ENCODE measurements at places on chromosomes 1 and 21.

GRCh38 chr1:1926346-1926811 lies 7.3 kb upstream of the TMEM52 start:
- no peak for DNase-seq

DNA sequence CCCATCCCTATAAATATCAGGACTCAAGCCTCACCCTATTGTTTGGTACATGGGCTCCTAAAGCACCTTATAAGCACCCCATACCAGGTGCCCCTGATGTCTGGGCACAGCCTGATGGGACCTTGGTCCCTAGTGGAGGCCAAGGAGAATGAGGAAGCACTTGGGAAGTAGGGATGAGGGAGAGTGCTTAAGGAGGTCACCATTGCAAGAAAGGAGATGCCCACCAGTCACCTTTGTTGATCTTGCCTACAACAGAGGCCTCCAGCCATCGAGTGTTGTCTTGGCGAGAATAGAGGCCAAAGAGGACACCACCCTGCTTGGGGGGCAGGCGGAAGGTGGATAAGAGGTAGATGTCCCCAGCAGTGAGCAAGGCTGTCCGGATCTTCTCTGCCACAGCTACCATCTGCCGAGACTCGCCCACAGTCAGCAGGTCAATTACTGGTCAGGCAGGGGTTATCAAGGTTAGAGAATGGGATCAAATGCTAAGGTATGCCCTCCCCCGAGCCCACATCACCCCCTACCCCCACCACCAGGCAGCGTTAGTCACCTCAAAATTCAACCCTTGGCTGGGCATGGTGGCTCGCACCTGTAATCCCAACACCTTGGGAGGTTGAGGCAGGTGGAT lies 1.6 kb downstream of the THBS3 start:
- no peak for DNase-seq

- no peak for DNase-seq
Measured at GRCh38 chr1:198778049-198778448, 139.2 kb downstream of the PTPRC start.

GRCh38 chr1:85289207-85289847 lies 12.9 kb upstream of the BCL10 start:
- no peak for DNase-seq

- no peak for DNase-seq
Measured at GRCh38 chr1:116471241-116471640, 98.2 kb downstream of the ATP1A1 start.

DNA sequence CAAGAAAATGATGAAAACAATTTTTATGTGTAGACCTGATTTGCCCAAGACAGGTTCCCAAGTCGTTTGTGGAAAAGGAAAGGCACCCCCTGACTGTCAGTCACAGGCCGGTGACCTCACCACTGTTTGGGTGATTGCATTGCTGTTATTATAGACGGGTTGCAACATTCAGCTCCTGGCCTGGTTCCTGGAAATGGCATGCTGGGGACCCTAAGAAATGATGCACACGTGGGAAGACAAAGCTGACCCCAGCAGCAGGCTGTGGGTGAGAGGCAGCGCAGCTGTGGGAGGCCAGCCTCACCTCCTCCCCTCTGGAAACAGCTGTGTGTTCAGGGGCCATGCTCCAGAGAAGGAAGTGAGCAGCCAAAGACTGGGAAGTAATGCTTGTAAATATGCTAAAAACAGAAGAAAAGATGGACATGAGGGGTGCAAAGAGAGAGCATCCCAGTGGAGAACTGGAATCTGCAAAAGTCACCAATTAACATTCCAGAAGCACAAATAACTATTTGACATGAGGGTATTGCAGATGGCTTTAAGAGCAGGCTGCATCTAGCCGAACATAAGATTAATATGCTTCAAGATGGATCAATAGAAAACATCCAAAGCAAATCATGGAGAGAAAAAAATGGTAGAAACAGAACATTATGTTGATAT lies 23.4 kb upstream of the ABCG1 start:
- no peak for DNase-seq

DNA sequence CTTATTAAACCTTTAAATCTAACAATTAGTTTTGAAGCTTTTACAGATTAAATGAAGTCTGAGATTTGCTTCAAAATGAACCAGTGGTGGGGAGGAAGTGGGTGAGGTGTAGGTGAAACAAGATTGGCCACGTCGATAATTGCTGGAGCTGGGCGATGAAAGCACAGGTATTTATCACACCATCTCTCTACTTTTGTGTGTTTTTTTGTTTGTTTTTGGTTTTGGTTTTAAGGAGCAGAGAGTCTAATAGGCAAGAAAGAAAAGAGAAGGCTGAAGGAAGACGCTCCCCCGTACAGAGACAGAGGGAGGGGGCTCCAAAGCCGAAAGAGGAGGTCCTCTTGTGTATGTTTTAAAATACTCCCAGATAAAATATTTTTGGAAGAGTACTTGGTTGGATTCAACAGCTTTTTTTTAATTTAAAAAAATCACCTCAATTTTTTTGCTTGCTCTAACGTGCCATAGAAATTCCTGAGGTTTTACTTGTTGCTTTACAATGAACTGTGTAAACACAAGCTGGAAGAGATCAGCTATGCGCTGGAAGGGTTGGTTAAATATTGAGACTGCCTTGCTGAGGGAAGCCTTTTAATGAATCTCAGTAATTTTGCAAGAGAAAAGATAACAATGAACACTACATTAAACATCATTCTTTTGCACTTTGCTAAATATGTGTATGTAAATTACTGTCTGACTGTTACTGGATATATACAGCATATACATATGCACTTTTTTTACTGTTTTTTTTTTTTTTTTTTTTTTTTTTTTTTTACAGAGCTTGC lies 6.7 kb upstream of the LGALS8 start:
- DNase-seq, result no peak

DNA sequence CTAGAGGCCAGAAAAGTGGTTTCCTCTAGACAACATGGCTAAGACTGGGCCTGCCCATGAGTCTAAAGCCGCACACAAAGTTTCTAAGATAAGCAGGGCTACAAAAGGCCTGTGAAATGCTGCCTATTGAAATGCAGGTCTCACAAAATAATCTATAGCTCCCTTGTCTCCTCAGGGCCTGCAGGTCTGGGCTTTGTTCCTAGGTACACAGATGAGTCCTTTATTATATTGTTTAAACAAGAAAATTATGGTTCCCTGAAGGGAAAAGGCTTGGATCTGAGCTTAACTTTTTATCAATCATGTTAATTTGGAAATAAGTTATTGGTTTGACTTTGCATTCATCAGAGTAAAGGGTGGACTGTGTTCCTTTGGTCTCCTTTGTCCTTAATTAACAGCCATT lies 413.4 kb upstream of the BEND5 start:
- DNase-seq, result no peak

DNA sequence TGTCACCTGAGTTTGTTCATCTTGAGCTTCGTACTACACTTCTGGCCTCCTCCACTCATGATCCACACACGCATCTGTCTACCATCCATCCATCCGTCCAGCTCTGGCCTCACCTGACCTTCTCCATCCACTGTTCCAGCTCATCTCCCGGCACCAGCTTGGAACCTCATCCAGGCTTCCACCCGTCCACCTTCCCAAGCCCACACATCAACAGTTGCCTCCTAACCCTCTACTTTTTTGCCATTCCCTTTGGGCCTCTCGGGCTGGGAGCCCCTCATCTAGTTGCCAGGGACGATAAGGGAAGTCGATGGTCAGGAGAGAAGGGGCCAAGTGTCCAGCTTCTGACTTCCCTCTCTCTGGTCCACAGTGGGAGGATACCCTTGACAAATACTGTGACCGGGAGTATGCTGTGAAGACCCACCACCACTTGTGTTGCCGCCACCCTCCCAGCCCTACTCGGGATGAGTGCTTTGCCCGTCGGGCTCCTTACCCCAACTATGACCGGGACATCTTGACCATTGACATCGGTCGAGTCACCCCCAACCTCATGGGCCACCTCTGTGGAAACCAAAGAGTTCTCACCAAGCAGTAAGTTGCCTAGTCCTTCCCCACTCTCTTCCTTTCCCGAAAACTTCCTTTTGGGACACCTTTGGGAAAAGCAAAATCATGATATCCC lies 3.4 kb upstream of the FALEC start:
- DNase-seq, result no peak

DNA sequence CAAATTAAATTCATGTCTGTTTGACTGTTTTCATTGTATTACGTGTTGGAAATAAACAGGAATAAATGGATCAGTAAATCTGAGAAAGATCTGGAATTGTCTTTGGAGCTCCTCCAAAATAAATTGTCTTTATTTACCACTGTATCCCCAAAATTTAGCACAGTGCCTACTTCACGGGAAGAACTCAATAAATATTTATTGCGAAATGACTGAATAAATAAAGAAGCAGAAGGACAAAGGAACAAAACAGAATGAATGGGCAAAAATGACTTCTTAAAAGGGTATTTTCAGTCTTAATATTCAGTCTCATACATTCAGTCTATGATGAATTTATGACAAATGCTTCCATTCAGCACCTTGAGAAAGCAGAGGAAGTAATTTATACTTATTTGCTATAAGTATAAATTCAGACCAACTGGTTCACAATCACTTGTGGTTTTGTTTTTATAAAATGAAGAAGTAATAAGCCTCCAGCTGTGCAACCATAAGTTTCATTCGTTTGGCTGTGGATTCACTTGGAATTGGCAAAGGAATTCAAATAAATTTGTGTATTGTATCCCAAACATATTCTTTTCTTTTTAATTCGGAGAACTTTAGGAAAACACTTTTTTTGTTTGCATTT lies 19.2 kb upstream of the PRKAA2 start:
- DNase-seq, result no peak

DNA sequence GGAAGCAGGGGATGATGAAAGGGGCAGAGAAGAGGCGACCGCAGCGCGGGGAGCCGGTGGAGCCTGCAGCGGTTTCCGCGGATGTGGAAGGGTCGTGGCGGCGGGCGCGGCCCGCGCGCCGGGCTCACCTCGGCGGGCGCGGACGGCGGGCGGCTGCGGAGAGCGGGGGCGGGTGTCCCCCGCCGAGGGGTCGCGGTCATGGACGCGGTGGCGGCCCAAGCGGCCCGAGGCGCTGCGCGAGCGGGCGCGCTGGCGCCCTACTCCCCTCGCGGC lies 572 bp downstream of the LPGAT1 start:
- no peak for DNase-seq

GRCh38 chr1:234779160-234779538 lies 169.2 kb upstream of the IRF2BP2 start:
- DNase-seq, result no peak

GRCh38 chr1:67280696-67281095 lies 27.0 kb upstream of the IL12RB2 start:
- DNase-seq, result no peak

Data from iPS-NIHi11 (cell line).